ENCODE measurements at places on chromosomes 12 and 14.

- no peak for DNase-seq
These were observed 94.5 kb downstream of the SCARB1 start for GRCh38 chr12:124769163-124769530.

GRCh38 chr12:10612984-10613348 lies 443 bp downstream of the MAGOHB start:
- no peak for DNase-seq

- no peak for DNase-seq
These were observed 68.3 kb upstream of the DDX11 start for GRCh38 chr12:31005256-31005943.

DNA sequence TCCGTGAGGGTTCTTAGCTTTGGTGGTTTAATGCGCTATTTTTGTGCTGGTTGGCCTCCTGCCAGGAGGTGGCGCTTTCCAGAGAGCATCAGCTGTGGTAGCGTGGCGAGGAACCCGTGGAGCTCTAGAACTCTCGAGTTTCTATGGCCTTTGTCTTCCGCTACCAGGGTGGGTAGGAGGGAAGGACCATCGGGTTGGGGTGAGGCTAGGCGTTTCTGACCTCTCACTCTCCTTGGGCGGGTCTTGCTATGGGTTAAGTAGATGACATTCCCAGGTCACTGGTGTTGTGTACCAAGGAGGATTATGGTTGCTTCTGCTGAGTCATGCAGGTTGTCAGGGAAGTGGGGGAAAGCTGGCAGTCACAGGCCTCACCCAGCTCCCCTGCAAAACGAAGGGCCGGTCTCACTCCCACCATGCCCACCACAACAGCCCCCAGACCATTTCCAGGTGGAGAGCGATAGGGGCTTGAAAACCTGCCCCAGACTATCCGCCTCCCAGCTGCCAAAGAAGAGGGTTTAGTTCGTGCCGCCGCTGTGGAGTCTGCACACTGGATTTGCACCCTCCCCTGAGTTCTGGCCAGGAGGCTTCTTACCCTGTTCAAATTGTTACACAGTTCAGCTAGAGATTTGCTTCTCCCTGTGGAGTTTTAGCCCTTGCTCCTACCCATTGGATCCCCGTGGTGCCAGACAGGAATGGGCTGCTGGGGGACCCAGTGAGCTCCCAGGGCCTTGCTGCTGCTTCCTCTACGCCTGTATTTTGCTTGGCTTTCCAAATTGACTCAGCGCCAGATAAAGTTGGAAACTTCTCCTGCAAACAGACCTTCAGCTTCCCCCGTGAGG lies 21.9 kb downstream of the RNFT2 start:
- no peak for DNase-seq

GRCh38 chr12:53143355-53143754 lies 37.2 kb upstream of the ZNF740 start:
- no peak for DNase-seq

Data from SK-MEL-5 (cell line).